ENCODE measurements at places on chromosomes 5 and 9.

- no peak for DNase-seq
Measured at GRCh38 chr9:107833295-107833694, 343.7 kb upstream of the KLF4 start.

DNA sequence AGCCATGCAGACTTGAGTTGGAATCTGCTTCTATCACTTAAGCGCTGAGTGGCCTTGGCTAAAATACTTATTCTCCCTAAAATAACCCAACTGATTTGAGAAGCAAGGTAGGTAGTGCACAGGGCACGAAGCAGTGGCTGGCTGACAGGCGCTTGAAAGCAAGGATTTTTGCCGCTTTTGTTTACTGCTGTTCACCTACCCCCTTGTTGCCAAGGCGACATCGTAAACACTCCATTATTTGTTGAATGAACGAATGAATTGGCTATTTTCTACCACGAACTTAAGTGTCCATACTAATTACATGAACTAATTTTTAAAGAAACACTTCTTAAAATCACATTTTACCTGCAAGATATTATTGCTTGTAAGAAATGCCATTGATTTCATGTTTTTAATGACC, 98.0 kb downstream of the ANKH start:
- DNase-seq, result no peak

GRCh38 chr5:95959051-95959887, 2.4 kb downstream of the ELL2 start:
- DNase-seq, result peak; percentile 29

- DNase-seq, result no peak
Measured at GRCh38 chr5:151819830-151820229, 48.1 kb downstream of the G3BP1 start.

GRCh38 chr9:137241490-137242268, 592 bp downstream of the TUBB4B start:
- peak; percentile 34 for DNase-seq

- DNase-seq, result no peak
Measured at GRCh38 chr9:99582814-99583213, 238.9 kb upstream of the NR4A3 start.

DNA sequence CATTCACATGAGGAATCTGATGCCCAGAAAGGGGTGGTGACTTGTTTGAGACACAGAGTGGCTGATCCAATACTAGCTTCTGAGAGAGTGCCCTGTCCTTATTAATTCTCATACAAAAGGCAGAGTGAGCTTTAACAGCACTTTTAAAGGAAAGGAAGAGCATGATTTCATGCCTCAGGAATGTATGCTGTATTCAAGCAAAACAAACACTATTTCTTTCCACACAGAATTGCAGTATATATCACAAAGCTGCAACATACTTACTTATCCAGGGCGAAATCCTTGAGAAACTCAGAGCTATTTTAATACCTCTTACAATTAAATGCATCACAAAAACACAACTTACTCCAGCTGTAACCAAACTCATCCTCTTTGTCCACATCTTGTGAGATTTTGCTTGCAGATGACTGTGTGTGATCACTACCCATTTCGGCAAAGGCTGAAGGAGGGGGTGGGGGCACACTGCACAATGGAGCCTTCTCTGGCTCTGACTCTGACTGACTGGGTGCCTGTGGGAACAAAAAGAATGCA, 139.8 kb downstream of the MPDZ start:
- DNase-seq, result peak; percentile 26

- no peak for DNase-seq
Measured at GRCh38 chr5:67010684-67011409, 185.8 kb downstream of the CD180 start.

- peak; percentile 49 for DNase-seq
Measured at GRCh38 chr5:75736273-75736672, 19.0 kb upstream of the POC5 start.

DNA sequence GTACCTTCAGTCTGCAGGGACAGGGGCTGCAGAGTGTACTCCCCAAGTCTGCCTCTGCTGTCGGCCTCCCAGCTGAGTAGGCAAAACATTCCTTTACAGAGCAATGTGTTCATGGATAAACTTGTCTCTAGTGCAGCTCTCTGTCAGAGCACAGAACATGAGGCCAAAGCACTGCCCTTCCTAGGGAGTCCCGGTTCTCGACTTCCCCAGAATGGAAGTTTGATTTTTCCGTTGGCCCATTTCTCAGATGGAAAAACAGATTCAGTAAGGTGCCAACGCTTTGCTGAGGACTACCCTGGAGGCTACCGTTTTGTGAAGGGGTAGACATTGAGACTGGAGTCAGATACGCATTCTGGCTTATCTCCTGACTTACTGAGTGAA, 422 bp upstream of the TRIM32 start:
- DNase-seq, result no peak

DNA sequence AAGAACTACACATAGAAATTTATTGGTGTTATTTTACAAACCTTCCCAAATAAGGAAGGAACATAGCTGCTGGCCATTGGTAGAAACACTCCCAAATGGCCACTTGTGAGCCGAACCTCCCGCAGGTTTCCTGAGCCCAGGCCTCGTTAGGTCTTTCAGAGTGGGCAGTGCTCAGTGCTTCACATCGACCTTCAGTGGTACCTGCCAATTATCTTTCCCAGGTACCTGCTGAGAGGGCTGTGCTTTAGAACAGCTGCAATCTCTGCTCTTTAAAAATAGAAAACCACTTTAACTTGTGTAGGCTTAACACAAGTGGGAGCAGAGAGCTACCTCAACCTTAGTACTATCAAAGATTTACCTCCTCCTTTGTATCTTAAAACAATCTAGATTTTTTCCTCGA, 334.1 kb downstream of the RFX3 start:
- no peak for DNase-seq

DNA sequence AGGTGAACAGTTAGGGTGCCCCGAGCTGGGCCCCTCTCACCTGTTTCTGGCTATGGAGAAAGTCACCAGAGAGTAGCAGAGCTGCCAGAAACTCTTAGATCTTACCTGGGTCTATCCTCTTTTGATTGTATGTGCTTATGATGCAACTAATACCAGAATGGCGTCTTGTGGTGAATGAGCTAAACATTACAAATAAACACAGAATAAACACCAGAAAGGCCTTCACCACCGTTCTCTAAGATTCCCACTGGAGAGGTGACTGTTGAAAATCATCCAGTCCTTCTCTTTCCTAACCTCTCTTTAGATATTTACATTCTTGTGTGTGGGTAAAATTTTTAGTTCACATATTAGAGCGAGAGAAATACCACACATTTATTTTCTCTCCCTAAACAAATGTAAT, 241.7 kb upstream of the GAS1 start:
- no peak for DNase-seq

DNA sequence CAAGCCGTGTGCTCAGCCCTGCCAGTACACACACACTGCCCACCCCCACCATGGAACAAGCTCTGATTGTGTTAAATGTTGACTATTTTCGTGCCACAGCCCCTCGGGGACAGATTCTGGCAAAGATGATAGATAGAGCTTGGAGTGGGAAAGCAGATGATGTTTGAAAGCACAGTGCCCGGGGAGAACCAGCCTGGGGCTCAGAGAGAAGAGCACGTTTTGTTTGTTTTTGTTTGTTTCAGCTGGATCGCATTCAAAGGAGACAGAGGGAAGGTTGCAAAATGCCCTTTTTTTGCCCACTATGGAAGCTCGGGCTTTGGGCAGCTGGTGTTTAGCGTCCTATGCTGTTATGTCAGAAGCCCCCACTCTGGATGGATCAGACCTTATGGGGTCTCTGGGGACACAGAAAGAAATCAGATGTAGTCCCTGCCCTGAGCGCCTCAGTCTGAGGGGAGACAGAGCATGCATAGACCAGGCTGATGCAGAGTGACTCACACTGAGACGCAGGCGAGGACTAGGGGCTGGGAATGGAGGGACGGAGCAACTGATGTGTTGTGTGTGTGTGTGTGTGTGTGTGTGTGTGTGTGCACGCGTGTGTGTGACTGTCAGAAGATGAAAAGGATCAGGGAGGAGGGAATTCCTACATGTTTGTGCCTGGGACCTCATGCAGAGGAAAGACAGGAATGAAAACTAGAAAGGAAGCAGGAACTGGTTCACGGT, 229.7 kb downstream of the MELK start:
- DNase-seq, result peak; percentile 37

DNA sequence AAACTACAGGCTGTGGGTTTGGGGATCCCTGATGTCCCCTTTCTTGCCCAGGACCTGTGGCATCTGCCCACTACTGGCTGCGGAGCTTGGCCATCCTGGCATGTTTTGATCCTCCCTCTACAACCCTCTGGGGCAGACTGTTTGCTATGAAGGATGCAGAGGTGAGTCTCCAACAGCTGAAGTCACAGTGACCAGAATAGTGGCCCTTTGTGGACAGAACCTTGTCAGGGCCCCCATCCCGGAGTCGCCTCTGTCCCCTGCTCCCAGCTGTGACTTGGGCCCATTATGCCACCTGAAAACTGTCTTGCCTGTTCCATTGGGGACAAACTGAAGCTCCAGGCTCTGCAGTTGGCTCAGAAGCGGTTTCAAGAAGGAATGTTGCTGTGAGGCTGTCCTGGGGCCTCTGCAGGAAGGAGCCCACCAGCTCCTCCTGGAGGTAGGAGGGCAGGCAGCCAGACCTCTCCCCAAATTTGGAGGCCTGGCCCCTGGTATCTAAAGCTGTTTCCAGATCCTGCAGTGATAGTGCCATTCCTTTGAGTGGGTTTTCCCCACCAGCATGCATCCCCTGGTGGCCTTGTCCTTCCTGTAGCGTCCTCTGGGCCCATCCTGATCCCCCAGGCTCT, 93.3 kb downstream of the BARX1 start:
- no peak for DNase-seq

DNA sequence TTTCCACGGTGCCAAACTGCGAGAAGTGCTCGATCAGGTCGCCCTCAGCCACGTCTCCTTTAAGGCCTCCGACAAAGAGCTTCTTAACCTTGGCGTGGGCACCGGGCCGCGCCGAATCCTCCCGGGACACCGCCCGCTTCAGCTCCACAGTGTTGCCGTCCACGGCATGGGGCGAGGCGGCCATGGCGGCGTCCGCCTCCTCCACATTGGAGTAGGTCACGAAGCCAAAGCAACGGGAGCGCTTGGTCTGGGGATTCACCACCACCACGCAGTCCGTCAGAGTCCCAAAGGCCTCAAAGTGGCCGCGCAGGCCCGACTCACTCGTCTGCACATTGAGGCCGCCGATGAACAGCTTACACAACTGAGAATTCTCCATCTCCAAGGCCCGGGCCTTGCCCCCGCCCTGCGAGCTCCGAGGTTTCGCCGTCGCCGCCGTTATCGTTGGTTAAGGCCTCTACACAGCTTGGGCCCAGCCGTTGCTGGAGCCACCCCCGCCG, 424 bp downstream of the HNRNPA0 start:
- no peak for DNase-seq

DNA sequence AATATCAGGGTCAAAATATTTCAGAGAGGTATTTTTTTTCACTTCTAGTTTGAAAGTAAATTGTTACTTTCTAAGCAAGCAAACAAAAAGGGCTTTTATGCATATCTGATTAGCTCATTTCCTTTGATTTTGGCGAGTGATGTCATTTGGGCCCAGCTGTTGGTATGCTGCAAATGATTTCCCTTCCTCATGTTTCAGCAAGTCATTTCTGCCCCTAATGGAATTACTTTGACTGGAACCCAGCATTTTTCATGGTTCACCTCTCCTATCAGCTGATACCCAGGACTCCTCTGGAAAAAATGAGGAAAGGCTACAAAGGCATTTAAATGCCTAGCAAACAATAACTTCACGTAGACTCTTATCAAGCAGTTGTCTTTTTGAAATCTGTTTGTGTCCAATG, 500.6 kb downstream of the EBF1 start:
- no peak for DNase-seq

GRCh38 chr9:108756746-108757490, 98.9 kb downstream of the ACTL7B start:
- DNase-seq, result no peak

GRCh38 chr5:68538814-68539420, 323.4 kb downstream of the PIK3R1 start:
- no peak for DNase-seq

- no peak for DNase-seq
Measured at GRCh38 chr5:38456657-38457399, 99.6 kb downstream of the LIFR start.

GRCh38 chr5:160485364-160485969, 63.8 kb downstream of the PTTG1 start:
- DNase-seq, result no peak

- no peak for DNase-seq
Measured at GRCh38 chr5:160174290-160174689, 55.0 kb upstream of the FABP6 start.

GRCh38 chr5:152256580-152256979, 148.5 kb downstream of the NMUR2 start:
- no peak for DNase-seq

GRCh38 chr9:113580041-113580953, 116.8 kb downstream of the RGS3 start:
- DNase-seq, result peak; percentile 53

GRCh38 chr5:118554241-118554640, 434.1 kb downstream of the DTWD2 start:
- DNase-seq, result no peak
